ENCODE measurements at places on chromosomes 16 and 17.

- DNase-seq: peak; percentile 44
Observed at GRCh38 chr16:54936979-54937670, 6.5 kb downstream of the IRX5 start.

DNA sequence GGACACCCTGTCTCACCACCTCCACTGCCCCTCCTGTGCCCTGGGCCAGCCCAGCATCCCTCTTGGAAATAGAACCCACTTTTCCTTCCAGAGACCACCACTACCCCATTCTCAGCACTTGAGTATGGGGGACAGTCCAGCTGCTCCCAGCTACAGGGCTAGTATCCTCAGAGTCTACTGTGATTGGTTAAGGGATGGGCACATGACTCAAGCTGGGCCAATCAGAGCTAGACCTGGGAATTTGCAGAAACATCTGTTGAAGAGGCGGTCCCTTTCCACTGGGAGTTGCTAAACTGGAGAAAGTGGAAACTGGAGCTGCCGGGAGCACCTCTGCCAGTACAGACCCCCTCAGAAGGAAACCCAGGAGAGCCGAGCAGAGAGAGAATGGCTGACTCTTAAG is 156.6 kb downstream of the GSG1L start:
- no peak for DNase-seq

- no peak for DNase-seq
Observed at GRCh38 chr17:68576811-68577496, 24.2 kb downstream of the FAM20A start.

- no peak for DNase-seq
Observed at GRCh38 chr17:81395600-81396277, 482 bp downstream of the BAHCC1 start.

DNA sequence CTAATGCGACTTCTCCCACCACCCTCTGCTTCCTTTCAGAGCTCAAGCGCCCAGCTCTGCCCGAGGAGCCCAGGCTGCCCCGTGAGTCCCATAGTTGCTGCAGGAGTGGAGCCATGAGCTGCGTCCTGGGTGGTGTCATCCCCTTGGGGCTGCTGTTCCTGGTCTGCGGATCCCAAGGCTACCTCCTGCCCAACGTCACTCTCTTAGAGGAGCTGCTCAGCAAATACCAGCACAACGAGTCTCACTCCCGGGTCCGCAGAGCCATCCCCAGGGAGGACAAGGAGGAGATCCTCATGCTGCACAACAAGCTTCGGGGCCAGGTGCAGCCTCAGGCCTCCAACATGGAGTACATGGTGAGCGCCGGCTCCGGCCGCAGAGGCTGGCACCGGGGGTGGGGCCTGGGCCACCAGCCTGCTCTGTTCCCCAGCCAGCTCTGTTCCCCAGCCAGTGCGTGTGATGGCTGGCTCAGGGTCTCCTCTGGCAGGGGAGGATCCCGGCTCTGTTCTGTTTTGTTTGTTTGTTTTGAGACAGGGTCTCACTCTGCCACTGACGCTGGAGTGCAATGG is 18.7 kb downstream of the CRISPLD2 start:
- no peak for DNase-seq
